ENCODE measurements at places on chromosomes 5 and 9.

DNA sequence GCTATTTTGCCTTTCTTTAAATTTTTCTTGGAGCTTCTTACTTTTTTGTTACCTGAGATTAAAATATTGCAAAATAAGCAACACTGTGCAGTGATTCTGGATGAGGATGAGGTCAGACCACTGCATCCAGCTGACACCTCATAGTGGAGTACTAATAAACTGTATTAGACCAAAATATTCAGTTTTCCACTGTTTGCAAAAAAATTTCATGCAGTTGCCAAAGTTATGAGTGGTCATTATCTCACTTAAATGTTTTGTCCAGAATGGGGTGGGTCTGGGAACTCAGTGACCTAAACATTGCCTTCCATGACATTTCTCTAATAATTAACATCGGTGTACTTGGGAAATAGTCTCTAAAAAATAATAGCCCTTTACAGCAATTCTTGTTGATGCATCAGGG, 143.8 kb downstream of the ADAMTSL1 start:
- DNase-seq = no peak

GRCh38 chr5:176529741-176530141, 7.5 kb downstream of the RNF44 start:
- peak; percentile 39 for DNase-seq

DNA sequence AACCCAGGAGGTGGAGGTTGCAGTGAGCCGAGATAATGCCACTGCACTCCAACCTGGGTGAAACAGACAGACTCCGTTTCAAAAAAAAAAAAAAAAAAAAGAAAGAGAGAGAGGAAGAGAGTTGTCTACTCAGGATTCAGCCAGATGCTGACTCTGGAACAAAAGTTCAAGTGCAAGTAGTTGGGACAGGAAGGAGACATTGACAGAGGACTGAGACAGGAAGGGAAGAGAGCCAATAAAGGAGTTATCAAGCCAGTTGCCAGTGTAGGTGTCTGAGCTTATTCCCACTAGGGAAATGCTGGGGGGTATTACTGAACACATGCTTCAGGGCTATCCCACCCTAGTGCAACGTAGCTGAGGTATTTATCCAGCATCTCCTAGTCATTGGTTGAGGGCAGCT, 147.7 kb upstream of the SLC1A3 start:
- no peak for DNase-seq

DNA sequence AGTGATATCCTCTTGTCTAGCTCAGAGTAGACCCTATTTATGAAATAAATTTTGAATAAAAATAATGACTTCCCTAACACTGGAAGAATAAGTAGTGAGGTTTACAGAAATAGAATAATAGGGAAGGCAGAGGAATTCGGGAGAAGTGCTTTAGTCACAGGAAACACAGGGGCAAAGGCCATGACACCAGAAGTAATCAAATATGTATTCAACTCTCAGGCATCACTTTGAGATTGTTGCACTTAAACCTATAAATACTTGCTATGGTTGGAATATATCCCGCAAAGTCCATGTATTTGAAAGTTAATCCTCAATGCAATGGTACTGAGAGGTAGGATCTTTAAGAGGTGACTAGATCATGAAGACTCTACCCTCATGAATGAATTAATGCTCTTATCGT, 166.8 kb downstream of the YIPF5 start:
- no peak for DNase-seq

GRCh38 chr5:81908771-81909170, 63.1 kb upstream of the ATG10 start:
- no peak for DNase-seq

DNA sequence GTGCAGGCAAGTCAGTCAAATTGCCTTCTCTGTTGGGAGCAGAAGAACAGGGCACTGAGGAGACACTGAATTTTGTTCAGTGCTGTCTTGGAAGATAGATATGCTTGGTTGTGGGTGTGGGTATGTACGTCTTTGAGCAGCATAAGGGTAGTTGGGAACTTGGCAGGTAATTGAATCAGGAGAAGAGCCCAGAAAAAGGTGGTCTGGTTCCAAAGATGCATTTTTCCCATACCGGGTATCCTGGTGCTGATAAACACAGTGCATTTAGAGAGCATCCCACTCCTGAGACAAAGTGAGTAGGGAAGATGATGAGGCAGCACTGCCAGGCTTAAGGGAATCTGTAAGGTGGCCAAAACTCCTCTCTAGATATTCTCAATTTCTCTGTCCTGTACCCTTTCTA, 40.6 kb downstream of the TEK start:
- no peak for DNase-seq

- DNase-seq = no peak
These were observed 499.0 kb downstream of the SEMA5A start for GRCh38 chr5:9046756-9047481.

- no peak for DNase-seq
These were observed 110.9 kb downstream of the FOXD1 start for GRCh38 chr5:73337586-73338255.

DNA sequence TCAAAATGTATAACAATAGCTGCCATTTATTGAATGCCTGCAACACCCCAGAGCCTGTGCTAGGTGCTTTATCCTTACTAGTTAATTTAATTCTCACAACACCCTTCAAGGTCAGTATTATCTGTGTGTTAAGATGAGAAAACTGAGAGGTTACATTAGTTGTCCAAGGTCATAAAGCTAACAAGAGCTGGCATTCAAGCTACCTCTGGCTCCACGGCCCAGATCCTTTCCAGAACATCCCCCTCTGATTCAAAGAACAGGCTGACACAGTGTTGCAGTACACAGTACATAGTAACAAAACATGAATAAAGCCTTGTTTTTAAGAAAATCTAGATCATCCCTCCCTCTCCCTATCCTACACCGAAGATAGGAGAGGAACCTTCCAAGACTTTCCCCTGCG, 9.4 kb upstream of the FRMPD1 start:
- no peak for DNase-seq
